NCI-H2107 (cell line): ENCODE measurements at places on chromosomes 3 and 15.

DNA sequence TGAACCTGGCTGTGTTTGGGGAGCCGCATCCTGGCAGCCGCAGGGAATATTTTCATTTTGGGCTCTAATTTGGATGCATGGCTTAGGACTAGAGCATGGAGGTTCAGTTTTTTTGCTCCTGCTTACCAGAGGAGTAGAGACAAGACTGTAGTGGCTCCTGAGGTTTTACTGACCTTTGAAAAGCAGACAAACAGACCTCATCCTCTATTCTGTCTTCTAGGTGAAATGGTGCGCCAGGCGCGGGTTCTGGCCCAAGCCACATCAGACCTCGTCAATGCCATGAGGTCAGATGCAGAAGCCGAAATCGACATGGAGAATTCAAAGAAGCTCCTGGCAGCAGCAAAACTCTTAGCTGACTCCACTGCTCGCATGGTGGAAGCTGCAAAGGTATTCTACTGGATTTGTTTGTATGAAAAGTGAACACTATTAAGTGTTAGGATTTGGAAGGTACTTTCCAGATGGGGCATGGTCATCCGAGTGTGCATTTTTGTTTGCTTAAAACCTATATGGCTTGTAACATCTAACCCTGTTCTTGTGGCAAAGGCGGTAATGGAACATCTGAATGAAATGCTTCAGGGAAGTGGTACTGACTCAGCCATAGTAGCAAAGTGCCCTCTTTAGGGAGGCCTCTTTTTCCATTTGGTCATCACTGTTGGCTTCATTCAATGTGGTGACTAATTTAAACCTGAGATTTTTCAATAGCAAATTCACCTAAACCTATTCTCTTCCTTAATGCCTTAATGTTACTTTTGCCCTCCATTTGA lies 330.7 kb upstream of the TPM1 start:
- no peak for DNase-seq

GRCh38 chr3:43581343-43581742 lies 40.5 kb downstream of the ANO10 start:
- no peak for DNase-seq

DNA sequence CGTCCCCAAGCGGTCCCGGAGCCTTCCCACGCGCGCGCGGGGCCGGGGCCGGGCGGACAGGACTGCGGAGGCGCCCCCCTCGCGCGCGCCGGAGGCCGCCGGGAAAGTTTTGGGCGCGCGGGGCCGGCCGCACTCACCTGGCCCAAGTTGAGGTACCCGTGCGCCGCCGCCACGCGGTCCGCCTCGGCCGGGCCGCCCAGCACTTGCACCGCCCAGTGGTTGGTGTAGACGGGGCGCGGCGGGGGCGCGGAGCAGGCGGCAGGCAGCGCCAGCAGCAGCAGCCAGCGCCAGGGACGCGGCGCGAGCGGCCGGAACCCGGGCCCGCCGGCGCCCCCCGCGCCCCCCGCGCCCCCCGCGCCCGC lies 289 bp downstream of the PCSK6 start:
- peak; percentile 6 for DNase-seq

- no peak for DNase-seq
Measured at GRCh38 chr3:101976473-101976872, 127.2 kb downstream of the NFKBIZ start.

- DNase-seq = no peak
Measured at GRCh38 chr3:12978682-12979081, 94.5 kb downstream of the IQSEC1 start.

DNA sequence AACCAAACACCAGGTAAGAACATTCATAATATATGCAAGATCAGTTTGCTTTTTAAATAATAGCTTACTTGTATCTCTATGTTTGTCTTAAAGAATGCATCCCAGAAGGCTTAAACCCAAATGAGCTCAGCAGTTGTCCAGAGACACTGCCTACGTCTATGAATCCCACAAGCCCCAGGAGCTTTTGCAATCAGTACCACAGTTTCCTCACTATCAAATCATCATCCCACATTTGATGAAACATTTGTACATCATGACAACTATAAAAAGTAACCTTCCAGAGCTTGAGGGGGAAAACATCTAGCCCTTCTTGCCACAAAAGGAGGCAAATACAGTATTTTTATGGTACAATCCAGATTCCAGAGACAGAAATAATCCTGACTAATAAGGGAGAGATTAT lies 63.7 kb downstream of the ATP8B4 start:
- no peak for DNase-seq
